ENCODE measurements at places on chromosomes 2 and 18.
A peak's percentile ranks its signal among the peaks of the same experiment; 100 is the strongest.

- no peak for DNase-seq
Measured at GRCh38 chr2:235940330-235940729, 227.9 kb downstream of the GBX2 start.

DNA sequence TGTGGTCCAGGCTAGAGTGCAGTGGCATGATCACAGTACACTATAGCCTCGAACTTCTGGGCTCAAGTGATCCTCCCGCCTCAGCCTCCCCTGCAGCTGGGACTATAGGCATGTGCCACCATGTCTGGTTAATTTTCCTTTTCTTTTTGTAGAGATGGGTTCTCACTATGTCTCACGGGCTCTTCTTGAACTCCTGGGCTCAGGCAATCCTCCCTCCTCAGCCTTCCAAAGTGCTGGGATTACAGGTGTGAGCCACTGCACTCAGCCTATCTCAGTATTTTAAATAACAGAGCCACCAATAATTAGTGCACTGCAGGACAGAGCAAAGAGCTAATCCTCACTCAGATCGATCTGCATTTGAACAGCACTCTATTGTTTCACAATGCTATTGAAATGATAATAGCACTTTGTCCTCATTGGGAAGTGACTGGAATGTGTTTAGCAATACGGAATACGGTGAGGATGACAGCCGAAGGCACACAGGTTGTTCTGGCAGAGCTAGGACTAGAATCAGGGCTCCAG, 335.9 kb downstream of the DLGAP1 start:
- DNase-seq, result no peak

DNA sequence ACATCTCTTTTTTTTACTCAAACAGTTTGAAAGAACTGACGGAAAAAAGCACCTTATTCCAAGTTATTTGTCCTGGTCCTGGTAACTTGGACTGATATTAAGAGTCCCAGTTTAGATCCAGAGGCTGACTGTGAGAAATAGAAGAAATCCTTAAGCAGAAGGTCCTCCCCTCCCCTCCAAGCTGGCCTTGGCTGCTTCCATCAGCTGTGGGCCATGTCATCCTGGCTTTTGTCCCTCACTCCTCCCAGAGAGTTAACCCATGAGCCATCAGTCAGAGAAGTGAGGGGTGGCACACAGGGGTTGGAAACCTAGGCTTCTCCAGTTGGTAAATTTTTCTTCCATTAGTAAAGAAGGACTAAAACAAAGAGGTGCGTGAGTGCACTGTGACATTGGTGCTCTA, 9.7 kb upstream of the NAPG start:
- no peak for DNase-seq

- no peak for DNase-seq
Measured at GRCh38 chr2:136373841-136374240, 255.9 kb upstream of the CXCR4 start.

DNA sequence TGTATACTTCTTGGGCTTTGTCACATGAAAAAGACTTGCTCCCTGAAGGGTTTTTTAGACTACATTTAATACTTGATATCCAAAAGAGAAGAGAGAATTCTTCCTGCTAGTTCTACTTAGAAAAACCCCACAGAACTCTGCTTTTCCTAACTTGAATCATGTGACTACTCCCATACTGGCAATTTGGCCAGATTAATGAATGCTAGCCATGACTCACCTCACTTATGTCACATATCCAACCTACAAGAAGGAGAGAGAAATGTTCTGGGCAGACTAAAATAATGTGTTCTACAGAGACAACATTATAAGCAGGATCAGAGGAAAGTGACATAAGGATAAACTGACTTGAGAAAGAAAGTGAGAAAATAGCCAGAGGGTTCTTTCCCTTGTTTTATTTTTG, 249.3 kb upstream of the GULP1 start:
- no peak for DNase-seq

DNA sequence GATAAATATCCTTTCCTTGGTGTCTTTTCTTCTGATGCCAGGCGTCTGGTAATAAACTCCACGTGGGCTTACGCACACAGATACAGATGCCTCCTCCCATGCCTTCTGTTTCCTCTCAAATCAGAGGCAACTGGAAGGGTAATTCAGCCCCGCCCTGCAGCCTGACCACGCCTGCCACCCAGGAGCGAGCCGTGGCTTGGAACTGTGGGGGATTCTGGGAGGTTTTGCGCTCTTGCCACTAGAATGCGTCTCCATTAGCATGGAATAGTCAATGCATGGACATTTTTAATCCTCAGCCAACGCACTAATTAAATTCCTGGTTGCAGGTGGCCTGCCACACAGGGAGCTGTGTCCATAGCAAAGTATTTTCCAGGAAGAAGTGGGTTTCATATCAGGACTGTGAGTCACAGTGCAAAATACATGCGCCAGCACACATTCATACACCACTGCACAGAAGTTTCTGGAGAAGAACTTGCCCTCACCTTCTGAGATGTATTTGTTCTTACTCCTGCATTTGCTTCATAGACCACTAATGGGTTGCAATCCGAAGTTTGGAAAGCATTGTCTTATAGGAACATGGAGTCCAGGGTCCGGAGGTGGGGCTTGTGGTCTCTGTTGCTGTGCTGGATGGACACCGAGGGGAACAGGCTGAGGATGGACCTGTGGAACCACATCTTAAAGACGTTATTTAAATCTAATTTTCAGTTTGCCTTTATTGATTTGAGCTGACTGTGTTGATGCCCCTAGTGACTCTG, 151.4 kb downstream of the LDLRAD4 start:
- peak; percentile 28 for DNase-seq

- DNase-seq, result no peak
Measured at GRCh38 chr18:24514439-24514838, 54.0 kb downstream of the HRH4 start.

GRCh38 chr2:207494137-207494536, 35.6 kb upstream of the CREB1 start:
- DNase-seq, result no peak

DNA sequence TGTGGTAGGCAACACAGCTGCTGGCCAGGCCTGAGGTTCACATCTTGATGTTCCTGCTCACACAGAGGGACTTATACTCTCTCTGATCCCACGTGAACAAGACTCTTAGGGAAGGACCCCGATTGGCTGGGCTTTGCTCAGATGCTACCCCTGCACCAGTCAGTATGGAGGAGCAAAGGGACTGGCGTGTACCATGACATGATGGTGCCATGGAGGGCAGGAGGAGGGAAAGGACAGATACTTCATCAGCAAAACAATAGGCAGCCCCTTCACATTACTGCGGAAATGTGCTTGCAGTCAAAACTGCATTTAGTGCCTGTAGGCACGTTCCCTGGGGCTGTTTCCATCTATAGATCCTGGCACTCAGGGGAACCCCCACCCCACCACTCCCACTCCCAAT, 42.7 kb downstream of the ZFP36L2 start:
- DNase-seq, result no peak

- DNase-seq, result no peak
Measured at GRCh38 chr2:142180820-142181533, 50.2 kb upstream of the LRP1B start.

DNA sequence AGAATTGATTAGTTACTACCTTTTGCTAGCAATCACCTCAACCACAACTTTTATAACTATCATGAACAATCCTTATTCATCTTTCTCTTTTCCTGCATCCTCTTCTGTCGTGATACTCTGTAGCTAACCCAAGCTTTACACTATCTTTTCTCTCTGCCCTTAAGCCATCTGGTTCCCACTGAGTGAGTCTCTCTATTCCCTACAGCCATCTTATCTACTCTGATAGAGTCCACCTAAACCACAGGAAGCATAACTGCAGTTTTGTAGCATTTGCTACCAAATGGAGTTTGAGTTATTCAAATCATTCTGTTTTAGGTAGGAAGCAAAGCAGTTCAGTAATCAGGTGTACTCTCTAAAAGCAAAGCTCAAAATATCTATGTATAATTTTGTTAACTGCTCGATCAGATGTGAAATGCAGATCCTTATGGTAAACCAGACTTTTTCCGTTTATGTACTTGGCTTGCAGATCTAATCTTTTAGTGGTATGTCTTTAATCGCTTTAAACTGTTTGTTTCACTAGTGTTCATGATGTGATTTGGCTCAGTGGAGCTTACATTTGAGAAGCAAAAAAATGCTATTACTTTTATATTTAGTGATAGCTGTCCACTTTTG, 91.0 kb downstream of the CSRNP3 start:
- DNase-seq, result no peak

DNA sequence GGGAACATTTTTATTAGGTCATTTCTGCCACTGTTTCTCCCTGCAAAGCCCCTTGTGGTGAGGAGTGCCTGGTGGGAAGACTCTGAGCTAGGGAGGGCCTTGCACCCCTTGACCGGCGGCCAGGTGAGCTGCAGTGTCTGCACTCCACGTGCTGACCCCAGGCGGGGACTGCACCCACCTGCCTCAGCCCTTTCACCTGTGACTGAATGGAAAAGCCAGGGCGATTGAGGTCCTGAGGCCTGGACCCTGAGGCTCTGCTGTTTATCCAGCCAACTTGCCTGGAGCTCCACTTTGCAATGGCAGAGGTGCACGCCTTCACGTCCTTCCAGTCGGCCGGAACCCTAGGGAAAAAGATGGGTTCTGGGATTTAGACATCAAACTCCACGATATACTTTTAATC, 53.1 kb downstream of the TMEM18 start:
- no peak for DNase-seq

DNA sequence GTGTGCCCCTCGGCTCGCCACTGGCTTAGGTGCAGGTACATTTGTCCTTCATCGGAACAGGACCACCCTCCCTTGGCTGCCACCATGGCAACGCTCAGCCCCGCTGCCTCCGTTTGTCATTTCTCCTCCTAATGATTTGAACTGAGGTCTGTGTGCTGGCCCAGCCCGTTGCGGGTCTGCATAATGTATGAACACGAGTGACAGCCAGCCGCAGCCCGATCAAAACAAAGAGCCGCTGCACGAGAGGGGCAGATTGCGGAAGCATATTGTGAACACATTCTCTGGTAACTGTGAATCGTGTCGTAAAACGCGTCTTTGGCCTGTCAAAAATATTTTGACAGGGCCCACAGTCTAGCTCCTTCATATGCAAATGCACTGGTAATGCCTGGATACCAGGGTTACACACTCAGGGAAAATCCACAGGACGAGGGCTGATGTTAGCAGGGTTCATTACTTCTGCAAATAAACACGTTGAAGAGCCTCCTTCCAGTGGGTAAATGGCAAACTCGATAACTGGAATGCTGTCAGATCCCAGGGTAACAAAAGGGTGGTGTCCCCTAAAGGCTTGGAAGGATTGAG, 137.0 kb downstream of the AGAP1 start:
- DNase-seq, result no peak

- no peak for DNase-seq
Measured at GRCh38 chr2:156896294-156896693, 361.2 kb upstream of the GALNT5 start.

GRCh38 chr2:166240387-166241313, 112.8 kb upstream of the SCN1A start:
- DNase-seq, result no peak

GRCh38 chr2:99605036-99605435, 115.2 kb upstream of the REV1 start:
- no peak for DNase-seq

DNA sequence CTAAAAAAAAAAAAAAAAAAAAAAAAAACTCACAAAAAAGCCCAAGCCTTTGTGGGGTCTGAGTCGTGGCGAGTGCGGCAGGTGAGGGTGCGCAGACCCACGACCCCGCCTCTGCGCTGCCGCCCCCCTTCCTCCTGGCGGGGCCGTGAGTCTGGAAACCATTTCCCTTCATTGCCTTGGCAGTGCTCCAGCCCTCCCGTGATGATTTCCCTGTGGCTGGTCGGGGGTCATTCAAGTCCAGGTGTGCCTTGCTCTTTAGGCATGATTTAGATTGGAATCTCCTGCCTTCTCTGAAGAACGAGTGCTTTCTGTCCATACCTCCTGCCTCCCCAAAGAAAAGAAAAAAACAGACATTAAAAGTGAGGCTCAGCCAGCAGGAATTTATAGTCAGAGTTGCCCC, 161.8 kb downstream of the FAM210A start:
- peak; percentile 64 for DNase-seq

GRCh38 chr2:131724019-131724418, 196.3 kb downstream of the CCDC74A start:
- no peak for DNase-seq

- no peak for DNase-seq
Measured at GRCh38 chr18:78268226-78268988, 711.2 kb upstream of the SALL3 start.

DNA sequence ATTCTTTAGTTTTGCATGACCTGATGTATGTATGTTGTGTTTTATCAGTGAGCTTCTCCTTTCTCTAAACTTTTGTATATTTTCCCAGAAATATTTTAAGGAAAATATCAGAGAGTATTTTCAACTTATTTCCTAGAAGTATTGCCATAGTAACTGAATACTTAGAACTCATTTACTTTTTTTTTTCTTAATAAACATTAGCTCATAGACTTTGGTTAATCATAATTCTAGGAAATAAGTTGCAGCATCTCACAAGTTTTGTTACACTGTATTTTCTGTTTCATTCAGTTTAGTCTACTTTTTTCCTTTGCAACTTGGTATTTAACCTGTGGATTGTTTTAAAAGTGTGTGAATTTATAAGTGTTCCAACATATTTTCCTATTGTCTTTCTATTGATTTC, 27.5 kb downstream of the SMCHD1 start:
- no peak for DNase-seq

GRCh38 chr2:195672674-195673073, 15.6 kb downstream of the SLC39A10 start:
- no peak for DNase-seq

DNA sequence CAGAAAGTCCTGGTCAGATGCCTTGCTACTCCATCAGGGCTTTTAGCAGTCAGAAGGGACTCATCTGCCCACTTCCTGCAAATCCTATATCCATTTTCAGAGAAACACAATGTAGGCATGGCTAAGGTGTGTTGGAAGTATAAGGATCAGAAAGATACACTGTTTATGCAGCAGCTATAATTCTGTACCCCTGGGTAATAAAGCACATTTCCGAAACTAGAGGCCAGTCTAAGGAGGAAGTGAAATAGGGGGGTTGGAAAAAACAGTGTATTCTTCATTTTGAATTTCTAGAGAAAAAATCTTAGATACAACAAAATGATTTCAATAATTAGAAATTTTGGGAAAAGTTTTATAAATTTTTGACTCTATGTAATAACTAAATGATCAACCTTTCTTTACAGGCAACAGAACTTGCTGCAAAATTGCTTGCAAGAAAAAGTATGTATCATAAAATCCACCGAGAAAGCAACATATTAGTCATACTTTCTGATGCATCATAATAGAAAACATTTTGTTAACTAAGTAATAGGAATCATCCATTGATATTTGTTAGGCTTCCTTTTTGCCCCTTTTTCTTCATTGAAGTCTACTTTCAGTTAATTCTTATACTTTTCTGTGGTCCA, 47.4 kb downstream of the FSIP2 start:
- DNase-seq, result no peak

Data from NCI-H2029 (cell line).